ENCODE measurements at places on chromosomes 7 and 10. TPM values are rescaled to one million over a fixed set of nuclear protein-coding genes. Genes with fewer than 3 reads are reported as not detected.

DNA sequence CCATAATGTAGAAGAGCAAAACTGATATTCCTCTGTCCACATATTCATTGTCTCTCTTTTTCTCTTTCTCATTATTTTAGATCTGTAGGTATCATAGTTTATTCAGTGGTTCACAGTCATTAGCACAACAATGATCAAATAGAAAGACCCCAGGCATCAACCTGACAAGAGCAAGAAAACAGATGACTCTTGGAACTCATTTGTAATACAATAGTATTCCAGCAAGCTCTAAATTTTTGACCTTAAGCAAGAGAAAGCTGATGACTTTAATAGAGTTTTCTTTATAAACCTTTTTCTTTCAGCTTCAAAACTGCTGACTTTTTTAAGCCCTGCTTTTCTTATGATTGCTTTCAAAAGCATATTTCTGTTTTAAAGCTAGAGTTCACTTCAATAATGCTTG is 507.5 kb upstream of the SORCS1 start:
- no peak for DNase-seq

DNA sequence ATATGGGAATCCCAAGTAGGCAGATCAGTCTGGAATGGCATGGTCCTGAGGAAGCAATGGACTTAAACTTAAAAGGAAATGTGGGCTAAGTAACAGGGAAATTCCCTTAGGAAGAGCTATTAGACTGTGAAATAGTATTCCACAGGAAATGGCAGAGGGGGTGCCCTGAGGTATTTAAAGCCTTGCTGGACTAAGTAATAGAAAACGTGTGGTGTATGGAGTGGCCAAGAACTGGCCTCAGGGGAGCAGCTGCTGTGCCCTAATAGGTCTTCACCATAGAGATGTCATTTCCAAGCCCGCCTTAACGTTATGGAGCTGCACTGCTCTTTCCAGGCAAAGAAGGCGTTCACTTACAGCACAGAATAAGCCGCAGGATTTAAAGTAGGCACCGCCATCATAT is 365.2 kb upstream of the ZMIZ1 start:
- DNase-seq, result no peak

- DNase-seq, result no peak
Observed at GRCh38 chr10:8054244-8054493, 319 bp upstream of the GATA3 start.

DNA sequence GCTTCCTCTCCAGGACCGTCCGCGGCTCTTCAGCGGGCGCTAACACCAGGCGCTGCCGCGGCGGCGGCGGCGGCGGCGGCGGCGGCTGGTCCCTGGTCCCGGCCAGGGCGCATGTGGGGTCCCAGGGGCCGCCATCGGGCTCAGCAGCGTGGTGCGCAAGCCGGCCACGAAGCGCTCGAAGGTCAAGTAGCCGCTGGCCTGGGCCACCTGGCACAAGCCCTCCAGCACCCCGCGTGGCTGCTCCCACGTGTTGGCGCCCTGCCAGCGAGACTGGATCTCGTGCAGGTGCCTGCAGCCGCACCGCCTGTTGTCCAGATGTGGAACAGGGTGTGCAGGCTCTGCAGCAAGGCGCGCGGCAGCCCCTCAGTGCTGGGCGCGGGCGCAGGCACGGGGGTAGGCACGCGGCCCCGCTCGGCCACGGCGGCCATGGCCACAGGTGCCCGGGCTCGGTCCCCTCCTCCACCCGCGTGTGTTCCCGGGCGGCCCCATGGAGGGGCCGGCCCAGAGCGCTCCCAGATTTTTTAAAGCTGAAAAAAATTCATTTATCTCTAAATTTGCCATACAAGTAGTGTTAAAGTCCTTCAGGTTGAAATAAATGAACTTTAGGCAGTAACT is 884.2 kb upstream of the ZNF722 start:
- no peak for DNase-seq

The AMZ1 gene
- 0.73 TPM for polyA plus RNA-seq

GRCh38 chr7:37365405-37365804 is 83.3 kb downstream of the ELMO1 start:
- DNase-seq, result no peak

GRCh38 chr10:10849306-10849705 is 168.4 kb upstream of the CELF2 start:
- DNase-seq, result no peak

DNA sequence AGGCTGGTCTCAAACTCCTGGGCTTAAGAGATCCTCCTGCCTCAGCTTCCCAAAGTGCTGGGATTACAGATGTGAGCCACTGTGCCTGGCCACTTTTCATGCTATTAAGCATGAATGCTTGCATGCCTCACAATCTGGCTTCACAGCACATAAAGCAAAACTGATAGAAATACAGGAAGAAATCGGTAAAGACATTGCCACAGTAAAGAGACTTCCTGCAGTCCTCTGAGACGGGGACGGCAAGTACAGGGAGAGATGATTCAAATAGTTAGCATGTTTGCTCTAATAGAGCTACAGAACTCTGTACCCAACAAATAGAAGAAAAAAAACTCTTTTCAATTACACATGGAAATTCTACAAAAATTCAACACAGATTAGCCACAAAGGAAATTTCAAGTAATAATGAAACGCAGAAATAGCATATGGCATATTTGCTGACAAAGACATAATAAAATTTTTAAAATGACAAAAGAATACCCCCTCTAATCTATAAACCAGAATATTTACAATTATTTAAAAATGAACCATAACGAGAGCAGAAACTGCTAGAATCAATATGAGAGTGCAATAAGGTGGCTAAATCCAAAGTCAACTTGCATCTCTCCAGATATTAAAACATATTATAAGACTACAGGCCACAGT is 32.3 kb downstream of the CARD11 start:
- no peak for DNase-seq

- DNase-seq, result no peak
Observed at GRCh38 chr10:77869626-77870420, 56.7 kb downstream of the DLG5 start.

The GJD4 gene
- not detected for polyA plus RNA-seq

DNA sequence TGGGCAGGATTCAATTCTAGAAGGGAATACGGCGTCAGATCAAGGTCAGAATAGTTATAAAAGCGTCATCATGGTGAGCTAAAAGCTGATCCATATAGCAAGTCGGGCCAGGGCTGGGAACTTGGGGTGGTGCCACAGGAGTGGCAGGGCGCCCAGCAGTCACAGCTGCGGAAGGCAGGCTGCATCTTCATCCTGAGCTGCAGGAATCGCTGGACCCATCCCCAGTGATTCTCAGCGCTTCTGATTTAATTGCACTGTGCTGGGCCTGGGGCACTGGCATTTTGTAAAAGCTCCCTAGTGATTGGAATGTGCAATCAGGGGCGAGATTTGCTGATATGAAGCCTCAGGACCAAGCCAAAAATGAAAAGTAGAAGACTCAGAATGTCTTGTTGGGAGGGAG is 135.3 kb downstream of the CTTNBP2 start:
- DNase-seq, result no peak

The SYCE1 gene
- 0.42 TPM for polyA plus RNA-seq

- no peak for DNase-seq
Observed at GRCh38 chr7:1806354-1806753, 136.3 kb downstream of the ELFN1 start.

- no peak for DNase-seq
Observed at GRCh38 chr10:118567701-118568248, 27.7 kb downstream of the PRLHR start.

GRCh38 chr10:114541081-114541796 is 116.8 kb downstream of the ABLIM1 start:
- DNase-seq, result no peak

GRCh38 chr10:25766213-25766612 is 167.8 kb upstream of the MYO3A start:
- DNase-seq, result no peak

- no peak for DNase-seq
Observed at GRCh38 chr7:108132551-108133265, 2.5 kb upstream of the LAMB4 start.

- no peak for DNase-seq
Observed at GRCh38 chr10:24444337-24444736, 235.4 kb downstream of the KIAA1217 start.

- DNase-seq, result no peak
Observed at GRCh38 chr7:116229366-116229765, 19.0 kb downstream of the TES start.

GRCh38 chr7:48636391-48637015 is 287.8 kb upstream of the CDC14C start:
- DNase-seq, result no peak

DNA sequence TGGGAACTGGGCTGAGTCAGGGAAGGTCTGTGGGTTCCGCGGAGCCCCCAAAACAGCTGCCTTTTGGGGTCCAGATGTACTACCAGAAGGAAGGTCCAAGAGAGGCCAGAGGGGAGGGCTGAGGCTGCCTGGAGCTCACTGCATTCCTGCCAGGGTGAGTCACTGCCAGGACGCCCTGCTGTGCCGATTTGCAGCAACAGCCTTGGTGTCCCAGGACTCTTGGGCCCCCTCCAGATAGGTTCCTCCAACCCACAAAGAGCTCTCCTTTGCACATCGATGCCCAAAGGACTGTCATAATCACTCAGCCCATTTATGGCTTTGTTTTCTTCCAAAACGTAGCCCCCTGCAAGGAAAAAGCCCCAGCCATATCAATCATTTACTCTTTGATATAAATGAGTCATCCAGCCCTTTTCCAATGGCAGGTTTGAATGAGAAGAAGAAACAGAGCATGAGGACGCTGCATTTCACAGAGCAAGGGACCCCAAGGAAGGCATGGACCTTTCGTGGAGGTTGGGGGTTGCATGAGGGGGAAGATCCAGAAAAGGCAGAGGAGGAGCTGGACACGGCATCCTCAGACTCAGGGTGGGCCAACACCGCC is 32.2 kb upstream of the COL13A1 start:
- no peak for DNase-seq

DNA sequence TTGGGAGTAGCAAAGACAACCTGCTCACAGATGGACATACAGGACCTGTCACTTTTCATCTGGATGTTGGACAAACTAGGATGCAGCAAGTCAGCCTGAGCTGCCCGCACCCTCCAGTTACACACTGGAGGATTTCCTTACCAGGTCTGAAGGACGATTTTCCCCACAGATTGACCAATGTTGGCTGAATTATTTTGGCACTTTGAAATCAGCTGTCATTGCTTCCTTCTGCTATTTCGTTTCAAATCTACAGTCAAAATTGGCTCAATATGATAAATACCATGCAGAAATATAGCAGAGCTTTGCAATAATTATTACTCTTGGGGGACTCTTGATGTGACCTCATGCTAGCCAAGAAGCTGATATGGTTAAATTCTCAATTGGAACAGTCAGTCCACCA is 2.5 kb downstream of the CLRN3 start:
- DNase-seq, result no peak

DNA sequence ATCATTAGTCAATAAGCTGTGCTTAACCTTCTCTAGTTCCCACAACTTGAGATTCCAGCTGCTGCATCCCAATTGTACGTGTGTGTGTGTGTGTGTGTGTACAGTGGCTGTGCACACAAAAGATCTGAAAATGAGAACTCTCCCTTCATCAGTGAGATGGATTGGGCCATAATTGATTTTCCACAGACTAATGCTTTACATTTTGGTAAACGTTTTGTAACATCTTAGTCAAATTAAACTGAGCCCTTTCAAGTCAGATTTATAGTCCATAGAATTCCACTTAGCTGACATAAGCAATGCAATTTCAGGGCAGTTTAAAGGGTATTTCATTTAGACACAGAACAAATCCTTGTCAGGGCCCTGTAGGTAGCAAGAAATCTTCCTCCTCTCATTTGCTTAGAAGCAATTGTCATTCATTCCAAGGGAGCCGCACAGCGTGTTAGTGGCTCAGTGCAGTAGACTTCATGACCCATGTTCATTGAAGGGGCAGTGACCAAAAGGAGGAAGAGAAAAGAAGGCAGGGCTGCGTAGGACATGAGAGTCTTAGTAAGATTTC is 1123.5 kb upstream of the AUTS2 start:
- DNase-seq, result no peak

The TAF3 gene
- 7.0 TPM for polyA plus RNA-seq
